ENCODE measurements at places on chromosomes 6 and 20.

- no peak for DNase-seq
Measured at GRCh38 chr6:26094036-26094435, 6.8 kb downstream of the HFE start.

- DNase-seq, result no peak
Measured at GRCh38 chr6:40901322-40902055, 137.5 kb downstream of the UNC5CL start.

- no peak for DNase-seq
Measured at GRCh38 chr6:143264986-143265764, 185.3 kb downstream of the ADAT2 start.

DNA sequence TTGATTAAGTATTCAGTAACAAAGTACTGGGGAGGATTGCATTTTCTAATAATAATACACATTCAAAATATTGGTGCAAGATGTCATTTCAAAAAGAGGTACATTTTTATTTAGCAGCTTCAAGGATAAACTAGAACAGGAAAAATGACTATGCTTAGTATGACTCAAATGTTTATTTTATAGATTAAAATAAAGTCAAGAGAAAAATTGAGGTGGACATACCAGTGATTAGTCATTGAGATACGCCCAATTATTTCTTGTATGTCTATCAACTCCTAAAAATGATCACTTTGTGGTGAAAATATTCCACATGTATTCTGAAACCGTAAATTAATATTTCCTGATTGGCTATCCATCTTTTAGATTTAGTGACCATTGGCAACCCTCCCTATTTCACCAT is 96.7 kb downstream of the PHF3 start:
- no peak for DNase-seq

Data from GOT3 (cell line).